ENCODE measurements at places on chromosomes 7 and 10.
A peak's percentile ranks its signal among the peaks of the same experiment; 100 is the strongest.

- DNase-seq = no peak
These were observed 500.1 kb upstream of the KLF6 start for GRCh38 chr10:4285121-4285520.

GRCh38 chr10:78013564-78013963 lies 15.8 kb downstream of the POLR3A start:
- no peak for DNase-seq

DNA sequence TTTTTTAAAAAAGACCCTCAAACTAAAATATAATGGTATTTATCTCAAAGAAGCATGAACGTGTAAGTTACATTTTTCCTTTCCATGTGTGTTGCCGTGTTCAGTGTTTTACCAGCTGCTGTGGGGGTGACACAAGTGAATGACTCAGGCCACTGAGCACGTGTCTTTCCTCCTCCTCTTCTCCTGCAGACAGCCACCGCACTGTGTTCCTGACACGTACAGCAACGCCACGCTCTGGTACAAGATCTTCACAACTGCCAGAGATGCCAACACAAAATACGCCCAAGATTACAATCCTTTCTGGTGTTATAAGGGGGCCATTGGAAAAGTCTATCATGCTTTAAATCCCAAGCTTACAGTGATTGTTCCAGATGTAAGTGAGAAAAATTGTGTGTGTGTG lies 29.7 kb downstream of the TMEM248 start:
- DNase-seq = peak; percentile 42

DNA sequence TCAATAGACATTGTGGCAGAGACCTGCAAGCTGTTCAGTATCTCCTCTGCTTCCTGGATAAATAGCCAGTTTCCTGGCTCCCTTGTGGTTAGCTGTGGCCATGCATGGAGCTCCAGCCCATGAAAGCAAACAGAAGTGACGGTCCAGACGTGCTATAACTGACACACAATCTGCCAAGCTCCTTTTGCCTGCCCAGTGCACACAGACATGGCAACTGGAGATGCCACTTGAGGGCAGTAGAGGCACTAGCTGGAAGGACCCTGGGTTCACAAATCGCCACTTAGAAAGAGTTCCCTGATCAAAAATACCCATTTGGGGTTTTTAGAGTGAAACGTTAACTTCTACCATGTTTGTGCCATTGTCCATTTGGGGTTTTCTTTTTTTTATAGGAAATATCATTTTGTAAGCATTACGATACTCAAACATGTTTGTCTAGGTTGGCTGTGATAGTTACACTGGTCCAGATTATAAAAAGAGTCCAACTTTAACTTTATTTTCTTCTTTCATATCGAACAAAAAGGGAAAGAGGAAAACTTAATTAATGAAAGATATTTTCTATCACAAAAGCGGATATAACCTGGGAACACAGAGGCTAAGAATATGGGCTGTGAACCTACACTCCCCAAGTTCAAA lies 31.3 kb downstream of the KIN start:
- DNase-seq = peak; percentile 23

DNA sequence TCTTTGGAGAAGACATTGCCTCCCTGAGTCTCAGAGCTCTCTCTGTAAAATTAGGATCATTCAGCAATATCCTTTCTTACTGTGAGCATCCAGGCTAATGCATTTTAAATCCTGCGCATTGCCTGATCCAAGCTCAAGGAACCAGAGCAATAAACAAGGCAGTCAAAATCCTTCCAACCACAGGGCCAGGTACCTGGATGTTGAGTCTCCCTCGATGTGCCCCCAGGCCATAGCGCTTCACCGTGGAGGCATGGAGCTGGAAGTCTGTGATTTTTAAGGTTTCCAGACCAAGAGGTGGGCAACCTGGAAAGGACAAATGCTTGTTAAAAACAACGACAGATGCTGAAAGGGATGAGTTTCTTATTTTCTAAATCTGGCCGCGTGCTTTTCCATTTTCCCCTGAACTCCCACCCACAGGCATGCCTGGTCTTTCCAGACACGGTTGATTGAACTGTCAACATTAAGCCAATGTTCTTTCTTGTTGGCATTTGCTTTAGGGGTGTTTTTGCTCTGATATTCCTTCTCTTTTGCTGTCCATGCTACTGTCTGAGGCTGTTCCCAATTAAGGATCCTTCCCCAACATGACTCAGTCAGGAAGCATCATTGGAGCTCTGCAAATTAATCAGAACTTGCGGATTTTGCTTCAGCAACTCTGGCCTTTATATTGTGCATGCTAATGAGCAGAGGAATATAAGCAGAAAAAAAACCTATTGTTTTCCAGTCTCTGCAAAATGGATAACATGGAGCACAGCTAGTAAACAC lies 29.0 kb downstream of the CPXM2 start:
- DNase-seq = no peak

- no peak for DNase-seq
These were observed 18.2 kb downstream of the TCTN3 start for GRCh38 chr10:95675403-95676116.

DNA sequence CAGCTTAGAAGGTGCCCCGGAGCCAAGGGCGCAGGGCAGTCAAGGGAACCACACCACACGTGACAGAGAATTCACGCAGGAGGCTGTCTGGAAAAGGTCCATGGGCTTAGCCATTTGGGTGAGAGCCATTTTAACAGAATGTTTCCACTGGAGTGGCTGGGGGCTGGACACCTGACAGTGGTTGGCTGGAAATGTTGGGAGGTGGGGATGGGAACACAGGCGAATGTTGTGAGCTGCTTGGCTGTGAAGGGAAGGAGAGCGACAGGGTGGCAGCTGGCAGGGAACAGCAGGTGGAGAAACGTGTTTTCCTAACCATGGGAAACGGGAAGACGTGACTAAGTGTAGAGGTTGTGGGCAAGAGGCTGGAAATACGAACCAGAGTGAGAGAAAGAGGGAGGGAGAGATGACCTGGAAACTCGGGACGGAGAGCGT lies 100.5 kb upstream of the ZNF32 start:
- no peak for DNase-seq

DNA sequence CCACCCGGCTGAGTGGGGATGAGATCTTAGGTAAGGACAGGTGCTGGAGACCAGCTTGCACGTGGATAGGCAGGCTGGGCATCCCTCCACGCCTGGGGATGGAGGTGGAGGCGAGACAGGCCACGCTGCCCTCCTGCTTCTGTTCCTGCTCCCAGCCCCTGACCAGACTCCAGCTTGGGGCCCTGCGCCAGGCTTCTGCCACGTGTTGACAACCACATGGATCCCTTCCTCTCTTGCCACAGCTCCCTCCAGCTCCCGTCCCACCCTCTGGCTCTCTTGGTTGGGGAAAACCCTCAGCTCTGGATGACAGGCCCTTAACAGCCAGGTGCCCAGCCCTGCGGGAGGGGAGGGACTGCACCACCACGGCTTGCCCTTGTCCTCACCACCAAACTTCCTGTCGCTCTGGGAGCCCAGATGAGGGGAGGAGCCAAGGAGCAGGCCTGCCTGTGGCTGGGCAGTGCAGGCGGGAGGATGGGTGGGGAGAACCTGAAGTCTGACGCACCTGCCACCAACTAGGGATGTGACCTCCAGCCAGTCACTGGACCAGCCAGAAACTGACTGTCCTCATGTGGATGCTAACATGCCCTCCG lies 36.0 kb downstream of the KCNH2 start:
- DNase-seq = no peak

- no peak for DNase-seq
These were observed 6.1 kb upstream of the DDX50 start for GRCh38 chr10:68895041-68895440.

GRCh38 chr10:102065561-102066398 lies 631 bp downstream of the HPS6 start:
- peak; percentile 43 for DNase-seq

DNA sequence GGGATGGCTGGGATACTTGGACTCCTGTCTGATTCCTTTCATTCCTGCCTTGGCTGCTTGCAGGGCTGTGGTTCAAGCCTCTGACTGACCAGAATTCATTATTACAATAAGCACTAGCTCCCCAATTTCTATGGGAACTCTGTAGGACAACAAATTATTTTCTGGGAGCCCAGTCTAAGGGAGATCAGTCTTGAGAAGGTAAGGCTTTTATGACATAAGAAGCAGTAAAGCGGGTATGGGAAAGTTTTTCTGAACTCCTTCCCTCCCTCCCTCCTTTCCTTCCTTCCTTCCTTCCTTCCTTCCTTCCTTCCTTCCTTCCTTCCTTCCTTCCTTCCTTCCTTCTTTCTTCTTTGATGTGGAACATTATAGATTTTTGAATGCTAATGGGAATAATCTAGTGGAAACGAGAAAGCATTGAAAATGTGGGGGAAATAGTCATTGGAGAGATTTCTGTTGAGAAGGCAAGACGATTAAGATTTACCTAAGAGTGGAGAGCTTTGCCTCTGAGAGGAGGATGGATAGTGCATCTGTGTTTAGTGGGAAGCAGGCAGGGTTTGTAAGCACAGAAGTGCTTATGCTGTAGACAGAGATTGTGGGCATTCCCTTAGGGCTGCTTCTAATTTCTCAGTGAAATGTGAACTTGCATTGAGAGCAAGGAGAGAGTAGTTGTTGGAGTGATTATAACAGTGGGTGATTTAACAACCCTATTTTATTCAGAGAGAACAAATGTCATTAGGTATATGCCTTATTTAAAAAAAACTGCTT lies 201.5 kb downstream of the DNAJB9 start:
- DNase-seq = no peak

- no peak for DNase-seq
These were observed 161.0 kb downstream of the TEX36 start for GRCh38 chr10:125521721-125522680.

- peak; percentile 11 for DNase-seq
These were observed 81.9 kb upstream of the INSIG1 start for GRCh38 chr7:155215576-155216325.

DNA sequence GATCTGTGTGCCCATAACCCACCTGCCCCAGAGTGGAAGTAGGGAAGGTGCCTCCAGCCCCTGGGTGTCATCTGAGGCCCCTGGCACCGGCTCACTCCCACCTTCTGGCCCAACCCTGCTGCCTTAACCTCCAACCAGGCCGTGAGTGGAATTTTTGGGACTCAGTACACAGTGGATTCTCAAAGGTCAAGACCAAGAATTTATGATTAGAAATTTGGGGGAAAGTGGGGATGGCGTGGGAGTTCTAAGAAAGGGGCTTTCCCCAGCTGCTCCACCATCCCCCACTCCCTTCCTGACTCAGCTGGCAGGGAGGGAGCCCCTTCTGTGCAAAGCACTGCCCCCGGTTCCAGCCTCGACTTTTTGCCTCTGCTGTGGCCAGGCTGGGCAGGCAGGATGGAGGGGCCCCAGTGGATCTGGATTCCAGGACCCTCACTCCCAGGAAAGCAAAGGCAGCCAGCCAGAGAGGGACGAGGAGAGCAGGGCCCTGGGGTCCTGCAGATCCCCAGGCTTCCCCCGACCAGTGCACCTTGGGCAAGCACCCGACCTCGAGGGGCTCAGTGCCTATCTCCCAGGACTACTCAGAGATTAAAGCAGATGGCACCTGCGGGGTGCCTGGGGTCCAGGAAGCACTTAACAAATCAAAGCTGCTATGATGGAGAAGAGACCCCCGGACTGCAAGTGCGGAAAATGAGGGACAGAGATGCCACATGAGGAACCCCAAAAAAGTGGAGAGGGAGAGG lies 12.8 kb downstream of the SPOCK2 start:
- no peak for DNase-seq

DNA sequence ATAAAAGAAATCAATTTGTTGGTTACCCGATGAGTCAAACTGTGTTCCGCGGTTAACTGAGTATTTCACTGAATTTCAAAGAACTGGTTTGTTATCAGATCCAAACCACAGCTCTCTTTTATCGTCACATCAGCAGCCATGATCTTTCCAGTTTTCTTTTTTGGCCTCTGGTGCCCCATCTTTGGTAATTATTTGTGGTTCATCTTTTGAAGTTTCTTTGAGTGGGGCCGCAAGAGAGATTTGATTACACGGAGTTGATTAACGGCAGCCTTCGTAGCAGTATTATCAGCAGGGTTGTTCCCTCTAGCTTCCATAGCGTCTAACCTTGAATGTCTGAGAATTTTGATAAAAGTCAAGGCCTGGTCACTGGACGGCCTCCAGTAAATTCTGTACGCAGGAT lies 154.9 kb upstream of the TNRC18 start:
- DNase-seq = no peak

- no peak for DNase-seq
These were observed 931 bp downstream of the PAPSS2 start for GRCh38 chr10:87660484-87661133.

DNA sequence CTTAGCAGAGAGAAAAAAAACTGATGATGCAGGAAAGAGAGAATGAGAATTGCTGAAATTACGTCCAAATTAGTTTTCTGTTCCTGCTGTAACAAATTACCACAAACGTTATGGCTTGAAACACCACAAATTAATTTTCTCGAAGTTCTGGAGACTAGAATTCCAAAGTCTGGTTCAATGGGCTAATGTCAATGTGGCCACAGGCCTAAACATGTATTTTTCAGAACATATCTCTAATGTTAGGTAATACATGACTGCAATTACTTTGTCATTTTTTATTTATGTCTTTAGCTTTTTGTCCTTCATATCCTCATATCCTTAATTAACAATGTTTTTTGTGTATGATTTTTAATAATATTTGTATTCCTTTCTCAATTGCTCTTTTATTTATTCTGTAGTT lies 3.0 kb upstream of the AKR1C3 start:
- no peak for DNase-seq

DNA sequence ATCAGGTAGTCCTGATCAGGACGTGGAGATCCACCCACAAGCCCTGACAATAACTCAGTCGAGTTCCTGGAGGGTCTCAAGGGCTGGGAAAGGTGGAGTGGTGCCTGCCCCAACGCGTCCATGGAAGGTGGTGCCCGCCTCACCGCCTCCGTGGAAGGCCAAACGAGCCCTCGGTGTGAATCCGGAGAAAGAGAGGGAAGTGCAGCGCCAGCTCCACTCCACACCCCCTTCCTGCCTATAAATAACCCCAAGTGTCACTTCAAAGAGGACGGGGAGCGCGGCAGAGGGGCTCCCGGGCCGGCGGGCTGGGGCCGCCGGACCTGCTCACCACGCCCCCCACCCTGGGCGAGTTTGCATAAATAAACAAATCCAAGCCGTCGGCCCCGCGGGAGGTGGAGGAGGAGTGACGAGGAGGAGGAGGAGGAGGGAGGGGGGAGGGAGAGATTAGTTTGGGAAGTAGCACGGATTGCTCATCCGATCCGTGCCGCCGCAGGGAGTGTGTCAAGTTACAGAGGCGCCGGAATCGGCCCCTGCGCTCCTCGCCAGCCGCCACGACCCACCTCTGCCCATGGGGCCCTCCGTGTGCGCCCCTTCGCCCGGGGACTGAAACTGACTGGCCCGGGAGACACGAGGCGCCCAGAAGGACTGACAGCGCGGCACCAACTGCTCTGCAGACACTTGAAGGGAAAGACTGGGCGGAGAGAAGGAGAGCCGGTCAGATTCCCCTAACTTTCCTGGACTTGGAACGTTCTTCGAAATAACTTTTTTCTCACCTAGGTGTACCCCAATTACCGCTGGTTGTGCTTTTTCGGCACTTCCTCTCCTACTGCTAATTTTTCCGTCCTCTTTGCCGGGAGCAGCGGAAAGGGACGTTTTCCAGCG lies at the start of gene COL13A1:
Gene COL13A1 (plus strand): TSS at position 473 of the 882 bp plus-strand sequence. CDS start 518 bp downstream, outside the sequence.
- DNase-seq = peak; percentile 17

GRCh38 chr10:15237351-15237750 lies 68.9 kb upstream of the NMT2 start:
- DNase-seq = no peak

GRCh38 chr7:20959281-20959680 lies 172.6 kb upstream of the SP8 start:
- no peak for DNase-seq

Data from posterior cingulate gyrus (tissue), 11 donors.